ENCODE measurements at places on chromosomes 5 and 9. TPM values are rescaled to one million over a fixed set of nuclear protein-coding genes. Genes with fewer than 3 reads are reported as not detected.

The PCDHAC1 gene
- not detected for polyA plus RNA-seq

The BARHL1 gene
- not detected for polyA plus RNA-seq

The PDCD1LG2 gene
- not detected for polyA plus RNA-seq

The LCN1 gene
- polyA plus RNA-seq, result not detected

The AGPAT2 gene
- 20.3 TPM for polyA plus RNA-seq

The FAM163B gene
- polyA plus RNA-seq, result not detected

The CNTLN gene
- polyA plus RNA-seq, result 0.09 TPM

The PCDHA5 gene
- polyA plus RNA-seq, result not detected

The ZBTB34 gene
- 0.56 TPM for polyA plus RNA-seq

The FCN2 gene
- not detected for polyA plus RNA-seq

The GABRA1 gene
- polyA plus RNA-seq, result not detected

The ARID3C gene
- not detected for polyA plus RNA-seq

The CDH10 gene
- not detected for polyA plus RNA-seq

The ANKDD1B gene
- 2.4 TPM for polyA plus RNA-seq

The TDRD7 gene
- 5.1 TPM for polyA plus RNA-seq

The NREP gene
- 0.57 TPM for polyA plus RNA-seq

The FOXD4L5 gene
- not detected for polyA plus RNA-seq

The SNAPC4 gene
- polyA plus RNA-seq, result 1.2 TPM

The SLC36A1 gene
- 1.8 TPM for polyA plus RNA-seq

The HRCT1 gene
- not detected for polyA plus RNA-seq

The SLC4A9 gene
- polyA plus RNA-seq, result not detected

The CTSV gene
- not detected for polyA plus RNA-seq

The ZNF354C gene
- polyA plus RNA-seq, result 1.1 TPM

The CDO1 gene
- not detected for polyA plus RNA-seq

The IFNA13 gene
- not detected for polyA plus RNA-seq

The GIN1 gene
- 12.7 TPM for polyA plus RNA-seq

The ALG2 gene
- polyA plus RNA-seq, result 27.1 TPM
